Fibroblast of upper back skin (primary cell): ENCODE measurements at places on chromosomes 7 and 10.
A peak's percentile ranks its signal among the peaks of the same experiment; 100 is the strongest.

DNA sequence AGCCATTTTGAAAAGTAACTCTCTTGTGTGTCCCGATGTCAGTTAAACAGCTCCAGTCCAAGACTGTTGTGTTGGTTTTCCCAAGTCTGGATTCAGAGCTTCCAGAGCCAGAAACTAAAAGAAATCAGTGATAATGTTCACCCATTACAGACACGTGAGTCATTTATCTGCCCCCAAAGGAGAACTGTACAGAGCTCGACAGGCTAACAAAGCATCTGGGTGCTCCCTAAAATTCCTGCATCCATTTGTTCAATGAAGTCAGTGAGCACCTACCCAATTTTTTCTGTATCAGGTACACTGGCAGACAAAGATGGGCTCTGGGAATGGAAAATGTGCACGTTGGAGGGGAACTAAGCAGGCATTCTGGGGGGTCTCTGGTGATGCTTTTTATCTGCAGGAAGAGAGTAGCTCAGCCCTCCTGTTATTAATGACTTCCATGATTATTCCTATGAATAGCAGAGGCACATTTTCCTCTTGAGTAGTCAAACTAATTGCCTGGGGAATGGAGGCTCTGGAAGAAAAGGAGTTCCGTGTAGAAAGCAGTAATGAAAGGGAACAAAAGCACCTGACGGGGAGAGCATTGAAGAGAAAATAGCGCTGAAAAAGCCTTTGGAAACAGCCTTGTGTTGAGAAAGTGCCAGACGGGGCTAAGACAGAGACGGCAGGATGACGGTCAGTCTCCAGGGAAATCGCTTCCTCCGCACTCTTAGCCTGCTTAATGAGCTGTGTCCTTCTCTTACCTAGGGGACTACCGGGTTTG, 75.3 kb downstream of the GAD2 start:
- no peak for DNase-seq

DNA sequence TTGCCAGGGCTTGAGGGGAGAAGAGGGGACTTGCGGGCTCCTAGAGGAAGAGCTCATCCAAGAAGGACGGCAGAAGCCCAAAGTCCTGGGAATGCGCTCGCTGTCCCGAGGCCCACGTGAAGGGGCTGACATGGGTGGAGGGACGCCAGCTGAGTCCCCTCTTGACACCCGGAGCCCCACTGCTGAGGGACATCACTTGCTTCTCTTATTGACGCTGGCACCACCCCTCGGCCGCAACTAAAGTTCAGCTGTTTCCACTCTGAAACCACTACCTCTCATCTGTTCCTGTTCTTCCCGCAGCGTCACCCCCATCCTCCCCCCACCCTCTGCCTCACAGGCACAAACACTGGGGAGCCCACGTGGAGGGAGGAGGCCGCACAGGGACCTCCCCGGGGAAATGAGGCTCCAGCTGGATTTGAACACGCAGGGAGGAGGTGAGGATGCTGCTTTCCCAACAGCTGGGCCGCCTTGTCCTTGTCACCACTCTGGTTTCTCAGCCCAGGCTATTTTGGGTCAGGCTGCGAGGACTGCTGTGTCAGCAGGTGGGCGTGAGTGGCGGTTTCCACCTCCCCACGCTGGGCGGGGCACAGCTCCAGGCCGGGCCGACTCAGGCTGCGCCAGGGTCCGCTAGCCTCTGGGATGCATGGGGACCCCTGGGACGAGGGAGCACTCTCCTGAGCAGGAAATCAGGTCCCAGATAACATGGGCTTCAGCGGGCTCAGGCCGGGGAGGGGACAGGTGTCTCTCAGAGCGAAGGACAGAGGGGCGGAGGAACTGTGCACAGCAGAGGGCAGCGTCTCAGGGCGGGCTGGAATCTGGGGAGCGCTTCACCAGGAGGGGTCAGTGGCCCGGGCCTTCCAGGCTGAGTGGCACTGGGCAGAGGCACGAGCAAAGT, 156.3 kb downstream of the ZNF248 start:
- DNase-seq, result no peak

GRCh38 chr10:71812016-71812912, 38.8 kb downstream of the PSAP start:
- DNase-seq, result peak; percentile 34

- peak; percentile 65 for DNase-seq
These were observed 241.3 kb upstream of the LRRTM3 start for GRCh38 chr10:66684581-66684980.

- DNase-seq, result peak; percentile 77
These were observed 456.8 kb downstream of the KCNMA1 start for GRCh38 chr10:77180794-77181193.

DNA sequence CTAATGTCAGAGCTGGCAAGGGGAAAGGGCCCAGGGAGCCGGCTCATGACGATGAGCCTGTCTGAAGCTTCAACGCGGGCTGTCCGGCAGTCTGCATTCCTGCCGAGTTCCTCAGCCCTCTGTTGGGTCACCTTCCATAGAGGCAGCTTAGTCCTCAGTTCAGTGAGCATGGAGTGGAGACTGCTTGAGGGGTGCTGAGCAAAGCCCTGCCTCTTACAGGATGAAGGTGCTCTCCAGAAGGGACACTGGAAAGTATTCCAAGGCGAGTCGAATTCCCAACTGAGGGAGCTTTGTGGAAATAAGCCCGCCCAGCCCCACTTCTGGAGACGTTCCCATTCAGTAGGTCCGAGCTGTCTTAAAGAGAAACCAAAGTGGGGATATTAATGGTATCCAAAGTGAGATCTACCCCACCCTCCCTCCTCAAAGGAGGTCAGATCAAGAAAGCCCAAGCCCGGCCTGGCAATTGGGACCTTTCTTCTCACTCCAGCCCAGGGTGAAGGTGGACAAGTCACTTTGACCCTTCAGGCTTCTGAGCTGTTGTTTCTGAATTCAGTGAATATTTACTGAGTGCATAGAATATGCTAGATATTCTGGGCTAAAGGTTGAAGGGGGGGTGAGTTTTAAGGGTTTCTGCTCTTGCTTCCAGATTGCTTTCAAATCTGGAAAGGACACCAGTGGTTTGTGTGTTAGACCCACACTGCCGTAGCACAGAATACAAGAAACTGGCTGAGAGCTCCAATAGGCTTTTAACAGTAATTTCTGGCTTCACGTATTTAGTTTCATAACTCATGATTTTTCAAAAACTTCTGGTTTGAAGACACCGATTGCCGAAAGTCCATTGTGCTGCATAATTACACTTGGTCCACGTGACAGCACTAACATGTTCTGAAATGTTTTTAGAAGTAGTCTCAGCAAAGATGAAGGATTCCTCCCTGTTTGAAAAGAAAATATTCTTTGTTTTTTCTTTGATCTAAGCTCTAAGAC, 3.5 kb downstream of the EGFR start:
- peak; percentile 10 for DNase-seq

DNA sequence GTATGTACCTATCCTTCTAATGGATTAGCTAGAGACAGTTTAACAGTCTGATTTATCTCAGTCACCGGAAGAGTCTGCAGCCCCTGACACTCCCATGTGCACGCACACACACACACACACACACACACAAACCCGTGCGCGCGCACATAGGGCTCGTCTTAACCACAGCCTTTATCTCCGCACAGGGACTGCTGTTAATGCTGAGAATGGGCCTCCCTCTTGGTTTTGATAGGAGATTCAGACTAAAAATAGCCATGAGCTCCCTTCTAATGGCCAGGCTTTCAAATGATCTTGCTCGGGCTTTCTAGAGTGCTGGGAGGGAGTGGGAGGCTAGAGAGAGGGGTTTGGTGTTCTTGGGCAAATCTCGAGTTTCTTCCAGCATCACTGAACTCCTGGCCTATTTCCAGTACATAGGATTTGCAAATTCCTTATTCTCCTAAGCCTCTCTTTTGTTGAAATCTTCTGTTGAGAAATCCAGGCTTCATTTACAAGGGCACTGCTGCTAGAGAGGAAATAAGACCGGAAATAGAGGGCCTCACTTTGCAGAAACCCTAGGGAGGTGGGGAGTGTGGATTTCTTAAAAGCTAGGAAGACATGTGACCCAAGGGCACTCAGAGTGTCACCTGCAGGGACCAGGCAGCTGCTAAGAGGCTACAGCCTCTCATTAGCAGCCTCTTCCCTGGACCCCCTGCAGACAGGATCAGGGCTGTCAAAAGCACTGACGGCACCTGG, 2.4 kb downstream of the TMEM72 start:
- DNase-seq, result no peak

GRCh38 chr7:25798344-25798743, 353.7 kb upstream of the NFE2L3 start:
- no peak for DNase-seq

DNA sequence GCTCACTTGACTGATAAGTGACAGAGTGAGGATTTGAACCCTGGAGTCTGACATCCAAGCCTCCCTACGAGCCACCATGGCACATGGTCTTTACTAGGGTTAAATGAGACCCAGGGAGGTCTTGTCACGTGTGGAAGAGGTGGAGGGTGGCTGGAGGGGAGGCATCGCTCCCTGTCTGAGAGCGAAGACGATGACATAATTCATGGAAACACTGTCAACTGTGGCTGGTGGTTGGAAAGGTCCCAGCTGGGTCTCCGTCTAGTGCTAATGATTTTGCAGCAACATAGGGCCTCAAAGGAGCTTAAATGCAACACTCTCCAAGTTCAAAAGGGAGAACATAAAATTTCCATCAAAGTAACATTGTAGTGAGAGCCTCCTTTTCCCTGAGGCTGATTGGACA, 99.9 kb upstream of the BAIAP2L1 start:
- DNase-seq, result no peak

DNA sequence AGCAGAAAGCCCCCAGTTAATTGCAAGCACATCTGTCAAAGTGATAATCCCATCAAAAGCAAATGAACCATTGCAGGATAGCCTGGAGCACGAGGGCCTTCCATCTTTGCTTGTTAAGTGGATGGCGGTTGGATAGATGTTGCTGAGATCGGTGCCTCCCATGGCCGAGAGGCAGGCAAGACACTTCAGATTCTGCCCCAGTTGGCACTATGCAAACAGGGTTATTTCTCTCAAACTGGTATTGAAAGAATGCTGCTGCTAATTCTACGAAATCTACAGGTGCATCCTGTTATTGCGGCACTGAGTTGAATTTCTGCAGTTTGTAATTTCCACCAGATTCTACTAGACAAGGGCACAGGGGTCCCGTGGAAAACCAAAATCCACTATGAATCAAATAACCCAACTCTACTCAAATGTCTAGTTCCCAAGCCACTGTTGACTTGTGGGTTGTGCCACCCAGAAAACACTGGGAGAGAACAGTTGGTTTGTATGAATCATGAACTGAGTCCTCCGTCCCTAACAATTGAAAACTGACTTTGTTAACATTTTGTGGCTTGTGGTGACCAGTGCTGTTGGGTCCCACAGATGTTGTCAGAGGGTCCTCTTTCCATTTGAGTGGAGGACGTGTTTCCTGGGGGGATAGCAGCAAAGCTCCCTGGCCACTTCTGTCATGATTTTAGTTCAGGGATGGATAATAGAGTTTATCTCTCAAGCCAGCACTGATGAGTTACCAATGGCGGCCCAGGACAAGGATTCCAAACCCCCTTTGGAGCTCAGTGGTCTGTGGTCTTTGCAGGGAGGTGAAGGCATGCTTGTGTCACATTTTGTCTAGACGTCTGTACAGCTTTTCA, 7.1 kb upstream of the IL2RA start:
- no peak for DNase-seq

DNA sequence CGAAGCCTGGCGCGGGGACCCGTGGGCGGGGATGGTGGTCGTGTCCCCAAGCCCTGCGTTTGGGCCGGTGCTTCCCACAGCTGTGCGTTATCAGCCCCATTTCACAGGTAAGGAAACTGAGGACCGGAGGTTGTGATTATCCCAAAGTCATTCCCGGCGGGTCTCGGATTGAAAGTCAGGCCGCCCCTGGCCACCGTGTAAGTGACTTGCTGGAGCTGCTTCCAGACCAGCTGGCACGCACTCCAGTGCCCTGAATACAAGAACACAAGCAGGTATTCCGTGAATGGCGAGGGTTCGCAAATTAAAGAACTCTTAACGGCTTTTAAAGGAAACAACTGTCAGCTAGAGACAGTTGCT, 675 bp upstream of the ATE1 start:
- peak; percentile 13 for DNase-seq

DNA sequence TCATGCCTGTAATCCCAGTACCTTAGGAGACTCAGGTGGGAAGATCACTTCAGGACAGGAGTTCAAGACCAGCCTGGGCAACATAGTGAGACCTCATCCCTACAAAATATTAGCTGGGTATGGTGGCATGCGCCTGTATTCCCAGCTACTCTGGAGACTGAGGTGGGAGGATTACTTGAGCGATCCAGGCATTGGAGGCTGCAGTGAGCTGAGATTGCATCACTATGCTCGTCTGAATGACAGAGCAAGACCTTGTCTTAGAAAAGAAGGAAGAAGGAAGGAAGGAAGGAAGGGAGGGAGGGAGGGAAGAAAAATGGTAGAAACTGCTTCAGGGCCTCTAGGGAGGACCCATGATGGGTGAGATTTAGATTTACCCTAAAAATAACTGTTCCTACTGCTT, 112.3 kb downstream of the SPDYE5 start:
- no peak for DNase-seq

GRCh38 chr10:44435196-44435595, 50.3 kb upstream of the CXCL12 start:
- no peak for DNase-seq

GRCh38 chr7:48426966-48427555, 255.8 kb downstream of the ABCA13 start:
- DNase-seq, result peak; percentile 64

GRCh38 chr10:22314852-22315251, 1.3 kb upstream of the COMMD3 start:
- no peak for DNase-seq

GRCh38 chr7:37698276-37698675, 14.7 kb downstream of the GPR141 start:
- DNase-seq, result no peak

DNA sequence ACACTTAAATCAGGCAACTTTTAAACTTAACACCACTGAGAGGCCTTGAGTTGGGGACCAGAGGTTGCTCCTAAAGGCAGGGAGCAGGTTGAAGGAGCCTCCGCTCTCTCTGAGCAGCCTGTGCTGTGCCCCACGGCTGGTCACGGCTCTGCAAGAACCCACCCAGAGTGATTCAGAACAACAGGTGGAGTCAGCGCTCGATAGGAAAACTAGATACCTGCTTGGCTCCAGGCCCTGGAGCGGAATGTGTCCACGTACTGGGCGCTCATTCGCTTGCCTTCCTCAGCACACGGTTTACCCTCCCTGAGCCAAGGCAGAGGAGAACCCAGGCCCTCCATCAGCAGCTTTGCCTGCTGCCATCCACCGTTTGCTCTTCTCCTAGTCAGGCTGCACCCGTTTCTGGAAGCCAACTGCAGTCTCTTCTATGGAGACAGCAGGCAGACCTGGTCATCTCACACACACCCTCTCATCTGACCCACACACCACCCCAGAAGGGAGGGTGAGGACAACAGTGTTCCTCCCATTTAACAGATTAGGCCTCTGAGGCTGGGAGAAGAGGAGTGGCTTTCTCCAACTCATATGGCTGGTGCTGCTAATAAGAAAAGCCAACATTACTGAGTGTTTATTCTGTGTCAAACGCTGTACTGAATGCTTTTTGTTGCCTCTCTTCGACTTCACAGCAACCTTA, 37.6 kb upstream of the PDCD4 start:
- DNase-seq, result no peak

GRCh38 chr7:111785076-111785475, 222.8 kb upstream of the IMMP2L start:
- DNase-seq, result no peak
